A172 (cell line): ENCODE measurements at places on chromosomes 6 and 20.

DNA sequence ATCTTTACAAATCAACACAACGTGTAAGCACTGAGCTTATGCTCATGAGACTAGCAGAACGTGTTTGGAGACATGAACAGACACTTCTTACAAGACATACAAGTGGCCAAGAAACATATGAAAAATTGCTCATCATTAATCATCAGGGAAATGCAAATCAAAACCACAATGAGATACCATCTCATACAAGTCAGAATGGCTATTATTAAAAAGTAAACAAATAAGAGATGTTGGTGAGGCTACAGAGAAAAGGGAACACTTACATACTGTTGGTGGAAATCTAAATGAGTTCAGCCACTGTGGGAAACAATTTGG is 327.9 kb upstream of the SOX4 start:
- DNase-seq: no peak

GRCh38 chr20:44157061-44157460 is 29.9 kb downstream of the JPH2 start:
- DNase-seq: no peak

GRCh38 chr6:162014069-162014811 is 713.3 kb downstream of the PRKN start:
- DNase-seq: no peak

- DNase-seq: peak; percentile 80
These were observed 6.3 kb downstream of the TNFAIP3 start for GRCh38 chr6:137873273-137873762.
